ENCODE measurements at places on chromosomes 1 and 21. TPM values are rescaled to one million over a fixed set of nuclear protein-coding genes. Genes with fewer than 3 reads are reported as not detected.

- H3K36me3 ChIP-seq: no peaks in the 10 kb centered on the region
- peaks cover 20% of the 10 kb centered on the region for H3K4me1 ChIP-seq
- H3K4me3 ChIP-seq: peak overlapping the region; percentile 56
- DNase-seq: peak; percentile 60
These were observed 12.4 kb downstream of the RNF220 start for GRCh38 chr1:44417351-44418021.

GRCh38 chr1:181260994-181261393 is 172.5 kb downstream of the IER5 start:
- no peaks in the 10 kb centered on the region for H3K36me3 ChIP-seq
- no peak for DNase-seq
- H3K4me3 ChIP-seq: no peak overlapping the region
- no peaks in the 10 kb centered on the region for H3K4me1 ChIP-seq
- H3K27ac ChIP-seq: no peak overlapping the region

- H3K27ac ChIP-seq: no peak overlapping the region
- H3K27me3 ChIP-seq: no peaks in the 10 kb centered on the region
- H3K36me3 ChIP-seq: no peaks in the 10 kb centered on the region
- no peak for DNase-seq
- H3K4me1 ChIP-seq: no peaks in the 10 kb centered on the region
These were observed 49.1 kb downstream of the TRABD2B start for GRCh38 chr1:47948126-47948525.

DNA sequence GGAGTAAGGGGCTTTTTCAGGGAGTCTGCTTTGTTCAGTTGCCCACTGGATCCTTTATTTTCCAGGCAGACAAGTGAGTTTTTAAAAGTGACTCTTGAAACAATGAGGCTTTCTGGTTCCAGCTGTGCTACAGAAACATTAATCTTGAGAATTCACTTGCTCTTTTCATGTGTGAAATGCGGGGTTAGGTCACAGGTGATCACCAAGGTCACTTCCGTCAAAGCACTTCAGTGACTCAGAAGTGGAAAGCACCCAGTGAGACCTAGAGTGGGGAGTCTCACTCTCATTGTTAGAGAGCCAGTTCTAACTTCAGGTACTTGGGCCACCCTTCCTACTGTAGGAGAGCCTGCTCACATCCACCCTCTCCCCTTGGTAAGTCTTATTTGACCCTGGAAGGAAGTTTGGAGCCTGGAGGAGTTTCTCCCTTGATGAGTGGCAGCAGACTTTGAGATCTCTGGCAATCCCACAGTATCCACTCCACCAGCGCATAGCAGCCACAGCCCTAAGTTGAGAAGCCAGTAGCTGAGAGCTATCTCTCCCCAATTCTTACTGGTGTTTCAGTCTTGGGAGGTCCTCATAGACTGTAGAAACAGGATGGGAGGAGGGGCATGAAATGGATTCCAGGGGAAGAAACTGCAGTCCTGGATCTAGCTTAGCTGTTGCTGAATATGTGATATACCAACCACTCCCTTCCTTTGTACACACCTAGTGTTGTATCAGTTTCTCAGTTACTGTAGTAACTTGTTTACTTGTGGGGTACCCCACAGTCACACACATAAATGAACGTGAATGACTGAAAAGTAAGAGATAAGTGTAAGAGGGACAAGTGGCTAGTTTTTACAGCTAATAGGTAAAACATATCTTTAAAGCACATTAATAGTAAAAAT is 3.1 kb downstream of the TACSTD2 start:
- DNase-seq: no peak
- no peaks in the 10 kb centered on the region for H3K36me3 ChIP-seq
- H3K4me1 ChIP-seq: no peaks in the 10 kb centered on the region
- peaks cover 46% of the 10 kb centered on the region for H3K27me3 ChIP-seq
- no peak overlapping the region for H3K4me3 ChIP-seq

DNA sequence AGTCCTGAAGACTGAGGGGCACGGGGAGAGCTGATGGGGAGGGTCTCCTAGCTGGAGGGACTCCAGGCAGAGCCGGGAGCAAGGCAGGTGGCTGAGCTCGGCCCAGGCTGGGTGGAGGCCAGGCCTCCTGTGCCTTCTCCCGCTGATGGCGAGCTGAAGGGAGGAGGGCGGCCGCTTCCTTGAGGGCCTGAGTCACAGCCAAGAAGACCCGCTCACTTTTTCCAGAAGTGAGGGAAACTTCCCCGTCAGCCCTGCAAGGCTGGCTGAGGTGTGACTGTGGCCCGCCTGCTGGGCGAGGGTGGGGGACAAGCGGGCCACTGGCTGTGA is 1.7 kb upstream of the VWA1 start:
- H3K27ac ChIP-seq: peak overlapping the region; percentile 75
- H3K4me3 ChIP-seq: peak overlapping the region; percentile 38
- no peaks in the 10 kb centered on the region for H3K27me3 ChIP-seq
- no peaks in the 10 kb centered on the region for H3K36me3 ChIP-seq
- no peak for DNase-seq

DNA sequence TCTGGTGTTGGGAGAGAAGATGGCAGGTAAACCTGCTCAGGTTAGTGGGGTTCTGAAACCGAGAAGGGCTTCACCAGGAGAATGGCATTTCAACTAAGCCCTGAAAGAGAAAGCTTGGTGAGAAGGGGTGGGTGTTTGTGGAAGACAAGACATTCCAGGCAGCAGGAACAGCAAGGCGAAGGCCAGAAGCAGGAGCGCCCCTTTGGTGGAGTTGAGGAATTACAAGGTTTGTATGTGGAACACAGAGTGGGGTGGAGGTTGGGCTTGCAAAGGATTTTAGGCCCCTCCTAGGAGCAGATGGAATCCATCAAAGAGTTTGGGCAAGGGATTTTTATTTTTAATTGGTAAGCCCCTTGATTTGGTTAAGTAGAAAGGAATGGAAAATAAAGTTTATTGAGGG is 24.8 kb upstream of the ELOA start:
- H3K4me1 ChIP-seq: peaks cover 18% of the 10 kb centered on the region
- DNase-seq: no peak
- no peaks in the 10 kb centered on the region for H3K27me3 ChIP-seq
- no peak overlapping the region for H3K4me3 ChIP-seq
- no peaks in the 10 kb centered on the region for H3K36me3 ChIP-seq

DNA sequence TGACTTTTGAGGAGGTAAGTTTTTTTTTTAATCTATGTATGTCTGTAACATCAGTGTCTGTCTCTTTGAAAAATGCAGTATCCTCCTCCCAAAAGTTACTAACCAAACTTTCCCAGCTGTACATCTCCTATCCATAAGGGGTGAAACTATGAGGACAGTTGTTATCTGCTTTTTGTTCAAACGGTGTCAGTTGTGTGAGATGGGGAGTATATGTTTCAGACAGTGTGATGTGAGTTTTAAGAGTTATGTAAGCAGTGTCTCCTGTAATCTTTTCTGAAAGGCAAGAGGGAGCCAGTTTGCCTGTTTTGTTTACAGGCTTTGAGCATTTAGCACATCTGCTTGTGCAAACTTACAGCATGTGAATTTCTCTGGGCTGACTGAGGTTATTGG is 34.8 kb upstream of the CACYBP start:
- no peak overlapping the region for H3K4me3 ChIP-seq
- DNase-seq: no peak
- no peaks in the 10 kb centered on the region for H3K27me3 ChIP-seq
- H3K27ac ChIP-seq: peak overlapping the region; percentile 56
- H3K4me1 ChIP-seq: peaks cover 25% of the 10 kb centered on the region

DNA sequence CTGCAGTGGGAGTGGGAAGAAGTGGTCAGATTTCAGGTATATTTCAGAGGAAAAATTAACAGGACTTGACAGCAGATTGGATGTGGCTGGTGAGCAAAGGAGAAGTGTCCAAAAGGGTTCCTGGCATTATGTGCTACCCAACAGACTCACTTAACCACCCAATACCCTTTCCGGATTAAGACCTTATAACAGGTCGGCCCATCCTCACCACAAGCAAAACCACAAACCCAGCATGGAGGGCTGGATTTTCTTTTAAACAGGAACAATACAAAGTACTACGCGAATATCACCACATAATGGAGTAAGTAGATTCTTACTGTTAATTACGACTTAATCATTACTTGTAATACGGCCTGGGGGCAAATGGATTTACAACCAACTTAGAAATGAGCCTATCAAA is 59.2 kb downstream of the WDR64 start:
- no peak overlapping the region for H3K4me3 ChIP-seq
- H3K4me1 ChIP-seq: no peaks in the 10 kb centered on the region
- H3K27ac ChIP-seq: no peak overlapping the region
- DNase-seq: no peak

The LINGO4 gene
- total RNA-seq: 18.2 TPM
